ENCODE measurements at places on chromosomes 1 and 21.

DNA sequence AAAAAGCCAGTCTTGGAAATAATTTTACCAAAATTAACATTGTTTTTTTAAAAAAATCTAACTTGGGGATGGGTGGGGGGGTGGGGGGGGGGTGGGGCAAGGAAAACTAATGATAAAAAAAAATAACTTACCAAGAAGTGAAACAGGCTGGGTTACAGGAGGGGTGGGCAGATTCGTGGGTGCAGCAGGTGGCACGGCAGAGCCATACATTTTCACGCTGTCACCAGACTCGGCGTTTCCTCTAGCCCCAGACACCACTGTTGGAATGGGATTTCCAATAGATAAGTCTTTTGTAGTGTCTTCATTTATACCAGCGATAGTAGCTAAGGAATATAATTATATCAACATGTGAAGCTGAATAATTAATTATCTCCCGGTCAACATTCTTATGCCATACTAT, 25.4 kb downstream of the SOD1 start:
- no peak for DNase-seq

DNA sequence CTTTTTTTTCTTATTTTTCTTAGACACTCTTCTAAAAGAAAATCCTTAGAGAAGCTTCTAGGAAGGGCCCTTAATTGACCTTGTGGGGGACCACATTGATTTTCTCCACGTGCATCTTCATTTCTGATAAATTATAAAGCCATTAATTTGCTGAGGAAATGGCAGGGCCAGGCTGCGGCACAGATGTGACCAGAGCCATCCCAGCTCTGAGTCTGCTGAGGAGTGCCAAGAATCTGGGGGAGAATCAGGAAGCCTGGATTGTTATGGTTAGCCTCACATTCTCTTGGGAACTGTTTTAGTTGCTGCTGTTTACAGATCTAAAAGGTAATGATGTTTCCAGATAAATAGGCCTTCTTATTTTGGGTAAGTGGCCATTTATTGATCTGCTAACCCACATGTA, 16.2 kb downstream of the PROX1 start:
- DNase-seq, result no peak

- no peak for DNase-seq
Observed at GRCh38 chr1:233777566-233777965, 126.9 kb upstream of the SLC35F3 start.

GRCh38 chr1:54327386-54328065, 78.7 kb downstream of the SSBP3 start:
- no peak for DNase-seq

- no peak for DNase-seq
Observed at GRCh38 chr1:9714257-9714718, 62.8 kb downstream of the PIK3CD start.

DNA sequence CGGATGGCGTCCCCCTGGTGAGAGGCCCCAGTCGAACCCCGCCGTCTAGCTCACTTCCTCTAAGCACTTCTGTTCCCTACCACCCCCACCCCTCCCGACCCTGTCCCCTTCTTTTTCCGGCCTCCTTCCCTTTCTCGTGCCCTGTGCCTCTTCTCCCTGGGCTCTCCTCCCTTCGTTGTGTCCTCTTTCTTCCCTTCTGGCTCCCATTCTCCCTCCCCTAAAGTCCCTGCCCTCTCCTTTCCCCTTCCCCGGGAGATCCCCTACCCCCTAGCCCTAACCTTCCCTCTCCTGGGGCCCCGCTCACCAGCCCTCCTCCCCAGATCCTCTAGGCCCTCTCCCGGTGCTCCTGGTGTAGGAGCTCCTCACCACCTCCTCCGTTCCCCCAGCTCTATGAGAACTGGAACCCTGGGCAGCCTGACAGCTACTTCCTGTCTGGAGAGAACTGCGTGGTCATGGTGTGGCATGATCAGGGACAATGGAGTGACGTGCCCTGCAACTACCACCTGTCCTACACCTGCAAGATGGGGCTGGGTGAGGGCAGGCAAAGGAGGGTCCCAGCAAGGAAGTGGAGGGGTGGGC, 15.9 kb downstream of the BCAN start:
- DNase-seq, result no peak

GRCh38 chr1:236209185-236209584, 66.8 kb downstream of the GPR137B start:
- no peak for DNase-seq

DNA sequence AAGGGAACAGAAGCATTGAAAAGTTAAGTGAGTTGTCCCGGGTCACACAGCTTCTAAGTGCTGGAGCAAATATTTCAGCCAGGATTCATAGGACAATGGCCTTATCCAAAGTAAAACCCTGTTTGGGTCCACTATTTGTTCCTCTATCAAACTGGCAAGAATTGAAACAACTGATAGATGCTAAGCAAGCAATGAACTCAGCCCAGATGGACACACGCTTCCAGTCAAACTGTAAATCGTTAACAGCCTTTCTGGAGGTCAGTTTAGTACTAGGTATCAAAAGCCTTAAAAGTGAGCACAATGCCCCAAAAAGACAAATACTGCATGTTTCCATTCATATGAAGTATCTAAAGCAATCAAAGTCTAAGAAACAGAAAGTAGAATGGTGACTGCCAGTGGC, 779 bp upstream of the SVBP start:
- DNase-seq, result no peak

- DNase-seq, result no peak
Observed at GRCh38 chr1:7008975-7009740, 223.9 kb downstream of the CAMTA1 start.

DNA sequence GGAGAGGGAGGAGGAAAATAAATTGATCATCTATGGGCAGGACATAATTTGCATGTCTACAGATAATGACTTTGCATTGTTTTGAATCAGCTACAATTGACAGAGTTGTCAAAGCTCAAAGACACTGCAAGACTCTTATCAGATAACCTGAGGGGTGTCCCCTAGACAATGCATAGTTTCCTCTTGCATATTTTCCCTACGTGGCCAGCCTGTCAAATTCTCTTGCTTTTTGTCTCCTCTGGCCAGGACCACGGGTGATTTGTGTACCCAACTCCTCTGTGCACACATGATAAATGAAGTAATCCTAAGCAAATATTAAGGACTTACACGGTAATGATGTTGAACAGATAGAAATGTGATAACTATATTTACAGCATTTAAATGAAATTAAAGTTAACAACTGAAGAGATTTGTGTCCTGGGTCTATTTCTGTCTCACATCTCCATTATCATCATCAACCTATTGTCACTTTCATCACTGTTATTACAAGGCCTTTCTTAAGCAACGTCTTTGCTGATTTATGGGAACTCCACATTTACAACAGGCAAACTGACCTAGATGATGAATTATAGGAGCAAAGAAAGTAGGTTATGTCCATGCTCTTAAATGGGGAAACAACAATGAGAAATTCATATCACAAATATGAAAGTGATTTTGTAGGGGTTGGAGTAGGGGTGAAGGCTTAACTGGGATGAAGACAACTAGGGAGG, 18.8 kb downstream of the BATF3 start:
- no peak for DNase-seq

- DNase-seq, result no peak
Observed at GRCh38 chr1:59349101-59349500, 52.2 kb downstream of the FGGY start.

DNA sequence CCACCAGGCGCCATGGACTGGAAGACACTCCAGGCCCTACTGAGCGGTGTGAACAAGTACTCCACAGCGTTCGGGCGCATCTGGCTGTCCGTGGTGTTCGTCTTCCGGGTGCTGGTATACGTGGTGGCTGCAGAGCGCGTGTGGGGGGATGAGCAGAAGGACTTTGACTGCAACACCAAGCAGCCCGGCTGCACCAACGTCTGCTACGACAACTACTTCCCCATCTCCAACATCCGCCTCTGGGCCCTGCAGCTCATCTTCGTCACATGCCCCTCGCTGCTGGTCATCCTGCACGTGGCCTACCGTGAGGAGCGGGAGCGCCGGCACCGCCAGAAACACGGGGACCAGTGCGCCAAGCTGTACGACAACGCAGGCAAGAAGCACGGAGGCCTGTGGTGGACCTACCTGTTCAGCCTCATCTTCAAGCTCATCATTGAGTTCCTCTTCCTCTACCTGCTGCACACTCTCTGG, 3.8 kb downstream of the GJB3 start:
- DNase-seq, result no peak

- no peak for DNase-seq
Observed at GRCh38 chr1:21295002-21295401, 4.7 kb upstream of the ECE1 start.

DNA sequence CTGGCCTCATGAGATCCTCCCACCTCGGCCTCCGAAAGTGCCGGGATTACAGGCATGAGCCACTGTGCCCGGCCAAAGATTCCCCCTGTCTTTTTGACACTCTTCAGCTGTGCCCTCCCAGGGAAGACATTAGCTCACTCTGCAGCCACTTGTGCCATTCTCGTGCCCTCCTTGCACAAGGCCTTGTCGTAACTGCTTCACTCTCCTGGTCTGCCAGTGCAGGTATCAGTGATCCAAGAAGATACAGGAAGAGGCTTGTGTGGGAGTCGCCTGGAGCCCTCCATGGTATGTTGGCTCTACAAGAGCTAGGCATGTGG, 22.0 kb upstream of the WDR26 start:
- no peak for DNase-seq

DNA sequence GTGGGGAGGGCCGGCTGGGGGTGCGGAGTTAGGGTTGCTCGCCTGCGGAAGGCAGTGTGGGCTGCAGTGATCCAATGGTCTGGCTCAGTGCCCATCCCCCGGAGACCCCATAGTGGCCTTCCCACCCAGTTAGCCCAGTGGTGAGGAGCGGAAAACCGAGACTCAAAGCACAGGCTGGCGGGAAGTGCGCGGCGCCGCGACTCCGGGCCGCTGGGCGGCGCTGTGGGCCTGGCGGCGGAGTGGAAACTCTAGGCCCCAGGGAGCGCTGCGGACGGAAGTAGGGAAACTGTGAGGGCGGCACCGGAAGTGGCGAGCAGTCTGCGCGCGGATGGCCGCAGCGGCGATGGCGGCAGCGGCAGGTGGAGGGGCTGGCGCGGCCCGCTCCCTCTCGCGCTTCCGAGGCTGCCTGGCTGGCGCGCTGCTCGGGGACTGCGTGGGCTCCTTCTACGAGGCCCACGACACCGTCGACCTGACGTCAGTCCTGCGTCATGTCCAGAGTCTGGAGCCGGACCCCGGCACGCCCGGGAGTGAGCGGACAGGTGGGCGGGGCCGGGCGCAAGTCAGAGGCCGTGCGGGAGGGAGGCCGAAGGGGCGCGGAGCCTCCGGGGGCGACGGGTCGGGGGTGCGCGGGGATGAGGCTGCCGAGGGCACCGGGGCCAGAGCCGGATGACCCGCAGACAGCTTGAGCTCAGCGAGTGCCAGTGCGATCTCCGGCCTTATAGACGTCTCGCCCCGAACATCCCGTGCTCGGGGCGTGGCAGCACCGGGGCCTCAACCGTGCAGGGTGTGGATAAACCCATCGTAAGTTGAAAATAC, at the start of gene ADPRS:
Gene ADPRS (plus strand): TSS at position 316 of the 816 bp plus-strand sequence. CDS start 13 bp downstream, at position 329.
- peak; percentile 94 for DNase-seq

DNA sequence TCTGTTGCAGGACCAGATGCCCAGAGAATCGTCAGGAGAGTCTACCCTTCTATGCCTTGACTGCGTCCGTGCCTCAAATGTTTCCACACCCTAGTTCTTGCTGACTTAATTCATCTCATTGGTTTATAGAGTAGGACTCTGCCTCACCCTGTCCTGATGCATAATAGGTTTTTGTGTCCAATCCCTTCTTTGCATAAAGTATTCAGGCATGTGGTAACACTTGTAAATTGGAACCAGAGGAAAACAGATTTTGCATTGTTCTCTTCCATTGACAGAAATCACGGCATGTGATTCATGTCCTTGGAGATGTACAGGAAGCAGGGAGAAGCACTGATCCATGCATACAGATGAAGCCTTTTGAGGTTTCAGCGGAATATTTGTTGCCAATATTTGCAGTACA, 29.5 kb downstream of the PLPPR5 start:
- no peak for DNase-seq

- DNase-seq, result no peak
Observed at GRCh38 chr1:43255438-43256210, 14.2 kb upstream of the TMEM125 start.

- DNase-seq, result no peak
Observed at GRCh38 chr1:228969953-228970800, 234.9 kb downstream of the RHOU start.

- DNase-seq, result no peak
Observed at GRCh38 chr1:99640672-99641071, 5.2 kb upstream of the PALMD start.

DNA sequence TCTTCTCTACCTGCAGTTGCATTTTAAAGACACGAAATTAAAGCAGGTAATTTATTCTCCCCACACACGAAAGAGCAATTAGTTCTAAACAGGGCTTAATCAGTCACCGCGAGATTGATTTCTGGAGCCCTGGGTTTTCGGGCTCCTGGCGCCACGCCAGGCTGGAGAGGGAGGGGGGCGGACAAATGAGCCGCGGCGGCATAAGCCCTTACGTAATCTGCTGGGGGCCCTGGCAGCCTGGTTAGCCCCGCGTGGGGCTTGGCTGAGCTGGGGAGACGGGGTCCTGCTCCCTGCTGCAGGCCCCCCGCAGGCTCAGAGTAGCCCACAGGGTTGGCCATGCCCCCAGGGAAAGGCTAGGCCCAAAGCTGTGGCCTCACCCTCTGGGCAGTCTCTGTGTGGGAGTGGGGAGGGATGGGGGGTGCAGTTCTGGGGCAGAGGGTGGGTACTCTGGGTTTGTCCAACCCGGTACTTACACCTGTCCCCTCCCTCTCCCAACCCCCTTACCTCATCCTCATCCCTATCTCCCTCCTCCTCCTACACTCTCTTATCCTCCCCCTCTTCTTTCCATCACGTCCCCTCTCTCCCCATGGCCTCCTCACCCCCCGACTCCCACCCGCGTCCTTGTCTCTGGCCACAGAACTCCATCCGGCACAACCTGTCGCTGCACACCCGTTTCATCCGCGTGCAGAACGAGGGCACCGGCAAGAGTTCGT, 19.9 kb downstream of the FOXO6 start:
- no peak for DNase-seq

DNA sequence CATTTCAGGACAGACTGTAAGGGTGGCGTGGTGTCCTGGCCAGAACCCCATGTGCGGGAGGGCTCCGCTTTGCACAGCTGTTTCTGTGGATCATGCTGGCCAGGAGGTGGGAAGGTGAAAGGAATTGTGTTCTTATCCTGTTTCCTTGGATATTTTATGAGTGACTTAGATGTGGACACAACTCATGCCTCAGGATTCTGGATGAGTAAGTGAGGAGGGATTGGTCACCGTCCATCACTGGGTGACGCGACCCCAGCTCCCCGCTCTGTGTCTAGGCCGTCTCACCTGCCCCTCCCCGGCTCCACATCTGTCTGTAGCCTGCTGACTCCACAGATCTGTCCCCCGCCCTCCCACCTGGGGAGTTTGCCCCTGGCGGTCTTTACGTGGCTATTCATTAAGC, 48.8 kb downstream of the PIK3CD start:
- peak; percentile 74 for DNase-seq

- no peak for DNase-seq
Observed at GRCh38 chr1:99374109-99374508, 109.8 kb downstream of the PLPPR4 start.

GRCh38 chr1:50548243-50548642, 125.0 kb upstream of the DMRTA2 start:
- DNase-seq, result no peak

- no peak for DNase-seq
Observed at GRCh38 chr1:177082855-177083693, 81.4 kb downstream of the ASTN1 start.

All from urothelium cell line (cell line).